ENCODE measurements at places on chromosomes 6 and 20. TPM values are rescaled to one million over a fixed set of nuclear protein-coding genes. Genes with fewer than 3 reads are reported as not detected.
A peak's percentile ranks its signal among the peaks of the same experiment; 100 is the strongest.

The ANKRD6 gene
- 4.0 TPM for total RNA-seq

The SMLR1 gene
- total RNA-seq, result not detected

- no peak overlapping the region for H3K4me3 ChIP-seq
- no peak overlapping the region for H3K27ac ChIP-seq
- H3K4me1 ChIP-seq, result peaks cover 18% of the 10 kb centered on the region
- peaks cover 12% of the 10 kb centered on the region for H3K36me3 ChIP-seq
- H3K27me3 ChIP-seq, result no peaks in the 10 kb centered on the region
- no peak for DNase-seq
Observed at GRCh38 chr6:11126876-11127275, 15.4 kb upstream of the ERVFRD-1 start.

- no peak for DNase-seq
- H3K27ac ChIP-seq, result no peak overlapping the region
- no peaks in the 10 kb centered on the region for H3K4me1 ChIP-seq
- no peaks in the 10 kb centered on the region for H3K36me3 ChIP-seq
Observed at GRCh38 chr6:128993166-128993565, 110.2 kb downstream of the LAMA2 start.

- no peak overlapping the region for H3K4me3 ChIP-seq
- no peak overlapping the region for H3K27ac ChIP-seq
- H3K36me3 ChIP-seq, result no peaks in the 10 kb centered on the region
- DNase-seq, result no peak
Observed at GRCh38 chr6:89204096-89204495, 13.1 kb downstream of the GABRR1 start.

DNA sequence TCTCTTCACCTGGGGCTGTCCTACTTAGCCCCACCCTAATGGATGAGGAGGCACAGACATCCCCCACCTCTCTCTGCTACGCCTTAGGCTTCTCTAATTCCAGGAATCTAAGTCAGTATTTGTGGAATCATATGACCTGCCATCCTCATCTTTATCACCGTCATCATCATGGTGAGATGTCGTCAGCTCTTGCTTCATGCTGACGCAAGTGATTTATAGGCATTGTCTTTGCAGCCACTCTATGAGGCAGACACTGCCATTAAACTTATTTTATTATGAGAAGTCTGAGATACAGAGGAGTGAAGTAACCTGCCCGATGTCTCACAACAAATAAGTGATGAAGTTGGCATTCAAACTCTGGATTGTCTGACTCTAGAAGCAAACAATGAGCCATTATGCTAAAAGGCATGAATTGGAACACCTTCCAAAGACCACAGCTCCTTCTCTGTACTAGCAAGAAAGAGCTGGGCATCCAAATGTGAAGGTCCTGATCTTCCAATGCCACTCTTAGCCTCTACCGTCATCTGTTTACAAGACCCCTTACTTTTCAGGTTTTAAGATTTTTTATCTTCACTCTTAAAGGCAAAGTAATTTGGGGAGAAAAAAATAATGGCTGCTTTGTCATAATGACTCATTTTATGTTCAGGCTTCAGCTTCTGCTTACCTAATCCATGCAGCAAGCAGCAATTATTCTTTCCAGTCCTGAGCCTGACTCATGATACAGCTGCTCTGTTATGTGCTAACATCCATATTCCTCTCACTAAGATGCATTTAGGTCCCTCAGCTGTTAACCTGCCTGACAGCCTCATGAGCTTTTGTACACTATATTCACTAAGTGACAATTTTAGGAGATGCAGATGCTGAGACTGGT lies 113.7 kb upstream of the BCLAF1 start:
- no peak for DNase-seq
- no peaks in the 10 kb centered on the region for H3K36me3 ChIP-seq
- no peak overlapping the region for H3K4me3 ChIP-seq
- H3K4me1 ChIP-seq, result no peaks in the 10 kb centered on the region
- peaks cover 5% of the 10 kb centered on the region for H3K27me3 ChIP-seq

The CAGE1 gene
- 0.12 TPM for total RNA-seq

The KIF13A gene
- not detected for total RNA-seq

The CBLN4 gene
- total RNA-seq, result not detected

The HCRTR2 gene
- total RNA-seq, result not detected

GRCh38 chr6:157859775-157860504 lies 36.9 kb downstream of the SNX9 start:
- no peaks in the 10 kb centered on the region for H3K27me3 ChIP-seq
- no peak overlapping the region for H3K4me3 ChIP-seq
- peaks cover 68% of the 10 kb centered on the region for H3K4me1 ChIP-seq
- no peak for DNase-seq
- no peak overlapping the region for H3K27ac ChIP-seq
- H3K36me3 ChIP-seq, result peaks cover 14% of the 10 kb centered on the region

The CST7 gene
- total RNA-seq, result 83.1 TPM

DNA sequence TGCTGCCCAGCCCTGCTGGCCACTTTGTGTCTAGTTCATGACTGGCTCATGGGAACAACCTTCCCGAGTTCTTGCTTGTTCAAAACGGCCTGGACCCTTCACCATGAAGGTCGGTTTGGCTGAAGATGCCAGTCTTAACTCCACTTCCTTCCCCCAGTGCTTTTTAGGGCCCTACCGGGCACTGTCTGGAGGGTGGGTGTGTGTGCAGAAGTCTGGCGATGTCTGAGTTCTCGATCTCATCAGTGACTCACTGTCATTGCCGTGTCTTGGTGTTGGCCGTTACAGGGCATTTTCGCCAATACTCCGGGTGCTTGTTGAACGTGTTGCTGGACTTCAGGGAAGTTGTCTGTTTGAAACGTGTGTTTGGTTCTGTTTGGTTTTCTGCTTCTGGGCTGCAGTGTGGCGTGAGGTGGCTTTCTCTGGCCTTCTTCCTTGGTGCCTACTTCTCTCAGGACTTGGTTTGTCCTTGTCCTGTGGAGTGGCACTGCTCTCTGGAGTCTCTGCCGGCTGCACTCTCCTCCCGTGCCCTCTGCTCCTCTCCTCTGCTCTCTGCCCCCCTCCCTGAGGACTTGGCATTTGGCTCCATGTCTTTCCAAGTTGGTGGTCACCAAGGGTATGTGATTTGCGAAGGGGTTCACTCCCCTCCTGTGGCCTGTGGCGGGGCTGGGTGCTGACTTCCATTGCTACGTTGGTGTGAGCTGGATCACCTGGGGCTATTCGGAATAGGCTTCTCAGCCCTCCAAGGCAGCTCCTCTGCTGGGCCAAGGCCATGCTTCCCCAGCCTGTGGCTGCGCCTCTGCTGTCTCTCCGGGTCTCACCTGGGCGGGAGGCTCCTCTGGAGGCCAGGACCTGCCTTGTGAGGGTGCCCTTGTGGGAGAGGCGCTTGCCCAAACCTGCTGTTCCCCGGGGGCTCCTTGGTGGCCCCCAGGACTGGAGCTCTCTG lies 38.2 kb downstream of the PYGB start:
- peaks cover 17% of the 10 kb centered on the region for H3K36me3 ChIP-seq
- no peaks in the 10 kb centered on the region for H3K4me1 ChIP-seq
- H3K27me3 ChIP-seq, result no peaks in the 10 kb centered on the region
- DNase-seq, result no peak
- no peak overlapping the region for H3K27ac ChIP-seq

- no peak for DNase-seq
- peak overlapping the region; percentile 19 for H3K27ac ChIP-seq
- peaks cover 79% of the 10 kb centered on the region for H3K4me1 ChIP-seq
- no peaks in the 10 kb centered on the region for H3K27me3 ChIP-seq
Observed at GRCh38 chr6:111681860-111682259, 76.2 kb upstream of the TRAF3IP2 start.

The KPNA5 gene
- total RNA-seq, result 10.2 TPM

GRCh38 chr6:69487688-69488087 lies 309.1 kb downstream of the LMBRD1 start:
- no peaks in the 10 kb centered on the region for H3K4me1 ChIP-seq
- H3K27me3 ChIP-seq, result peaks cover 1% of the 10 kb centered on the region
- H3K27ac ChIP-seq, result no peak overlapping the region
- no peak overlapping the region for H3K4me3 ChIP-seq
- no peaks in the 10 kb centered on the region for H3K36me3 ChIP-seq

DNA sequence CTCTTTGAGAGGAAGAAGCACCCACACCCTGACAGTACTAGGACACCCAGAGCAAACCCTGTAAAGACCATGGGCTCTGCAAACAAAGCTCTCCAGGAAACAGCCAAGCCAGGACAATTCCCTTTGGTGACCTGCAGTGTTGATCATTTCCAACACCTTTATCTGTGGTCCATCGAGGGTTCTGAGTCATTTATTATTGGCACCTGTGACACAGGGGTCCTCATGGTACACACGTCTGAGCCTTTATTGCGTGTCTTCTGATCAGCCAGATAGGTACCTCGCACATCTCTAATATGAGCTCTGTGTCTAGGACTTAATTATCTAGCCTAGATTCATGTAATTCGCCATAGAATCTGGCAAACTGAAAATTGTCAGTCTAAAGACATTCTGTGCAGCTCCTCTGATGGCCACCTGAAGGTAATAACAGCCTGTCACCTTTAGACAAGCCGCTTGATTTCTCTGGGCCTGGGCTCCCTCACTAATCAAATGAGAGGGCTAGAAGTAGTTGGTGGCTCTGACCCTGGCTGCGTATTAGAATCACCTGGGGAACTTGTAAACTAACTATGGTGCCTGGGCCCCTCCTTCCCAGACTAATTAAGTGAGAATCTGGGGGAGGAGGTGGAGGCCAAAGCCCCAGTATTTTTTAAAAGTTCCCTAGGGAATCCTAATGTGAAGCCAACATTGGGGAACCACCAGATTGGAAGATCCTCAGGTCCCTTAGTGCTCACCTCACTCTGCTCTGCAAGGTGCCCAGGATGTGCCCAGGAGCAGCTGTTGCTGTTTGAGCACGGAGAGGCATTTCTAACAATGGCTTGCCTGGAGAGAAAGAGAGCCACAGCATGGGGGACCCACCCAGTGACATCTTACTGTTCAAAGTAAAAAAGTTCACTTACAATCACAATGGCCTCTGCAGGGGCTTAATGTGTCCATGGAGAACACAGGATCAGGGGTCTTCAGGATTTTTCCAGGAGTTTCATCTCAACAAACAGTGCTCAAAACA lies 122.0 kb upstream of the ARID1B start:
- no peak overlapping the region for H3K4me3 ChIP-seq
- DNase-seq, result no peak
- peaks cover 14% of the 10 kb centered on the region for H3K4me1 ChIP-seq
- H3K27ac ChIP-seq, result no peak overlapping the region

The IMPG1 gene
- total RNA-seq, result not detected

DNA sequence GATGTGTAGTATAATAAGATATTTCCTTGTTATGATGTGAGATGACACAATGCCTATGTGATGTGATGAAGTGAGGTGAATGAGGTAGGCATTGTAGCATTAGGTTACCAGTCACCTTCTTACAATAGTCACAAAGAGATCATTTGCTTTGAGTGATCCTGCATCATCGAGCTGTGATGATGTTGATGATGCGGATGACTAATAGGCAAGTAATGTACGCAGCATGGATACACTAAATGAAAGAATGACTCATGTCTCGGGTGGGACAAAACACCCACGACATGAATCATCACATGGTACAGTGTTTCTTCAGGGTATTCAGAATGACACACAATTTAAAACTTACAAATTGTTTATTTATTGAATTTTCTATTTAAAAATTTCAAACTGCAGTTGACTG lies 806.3 kb upstream of the GJE1 start:
- no peaks in the 10 kb centered on the region for H3K36me3 ChIP-seq
- no peak overlapping the region for H3K4me3 ChIP-seq
- DNase-seq, result peak; percentile 75

GRCh38 chr20:62369815-62370114 lies 2.7 kb upstream of the LAMA5 start:
- H3K27me3 ChIP-seq, result peaks cover 22% of the 10 kb centered on the region
- no peaks in the 10 kb centered on the region for H3K36me3 ChIP-seq
- no peak overlapping the region for H3K4me3 ChIP-seq
- H3K27ac ChIP-seq, result no peak overlapping the region
- DNase-seq, result no peak

- peaks cover 3% of the 10 kb centered on the region for H3K27me3 ChIP-seq
- H3K36me3 ChIP-seq, result no peaks in the 10 kb centered on the region
- no peak within 1 kb of the TSS for H3K27ac ChIP-seq
- peaks cover 2% of the 10 kb centered on the region for H3K4me1 ChIP-seq
Observed at GRCh38 chr6:32589596-32590449, at the start of gene HLA-DRB1. TSS of gene HLA-DRB1 (minus strand) at chr6:32589848. CDS start at chr6:32589742, 106 bp downstream.

DNA sequence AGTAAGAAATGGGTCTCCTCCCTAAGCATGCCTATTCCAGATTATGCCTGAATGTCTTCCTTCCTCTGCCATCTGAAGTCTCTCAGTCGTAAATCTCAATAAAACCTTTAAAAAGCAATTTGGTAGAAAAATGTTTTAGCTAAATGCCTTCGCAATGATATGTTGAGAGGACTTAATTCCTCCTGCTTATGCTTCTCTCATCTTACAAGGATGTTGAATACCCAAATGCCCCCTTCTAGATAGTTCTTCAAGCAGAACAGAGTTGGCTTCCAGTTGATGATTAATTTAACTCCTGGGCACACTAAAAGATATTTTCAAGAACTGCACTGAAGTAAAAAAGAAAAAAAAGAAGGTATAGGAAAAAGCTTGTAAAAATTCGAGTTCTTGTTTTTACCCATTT lies 275.0 kb upstream of the SPTLC3 start:
- H3K4me3 ChIP-seq, result no peak overlapping the region
- no peak overlapping the region for H3K27ac ChIP-seq
- H3K4me1 ChIP-seq, result no peaks in the 10 kb centered on the region
- H3K36me3 ChIP-seq, result no peaks in the 10 kb centered on the region

DNA sequence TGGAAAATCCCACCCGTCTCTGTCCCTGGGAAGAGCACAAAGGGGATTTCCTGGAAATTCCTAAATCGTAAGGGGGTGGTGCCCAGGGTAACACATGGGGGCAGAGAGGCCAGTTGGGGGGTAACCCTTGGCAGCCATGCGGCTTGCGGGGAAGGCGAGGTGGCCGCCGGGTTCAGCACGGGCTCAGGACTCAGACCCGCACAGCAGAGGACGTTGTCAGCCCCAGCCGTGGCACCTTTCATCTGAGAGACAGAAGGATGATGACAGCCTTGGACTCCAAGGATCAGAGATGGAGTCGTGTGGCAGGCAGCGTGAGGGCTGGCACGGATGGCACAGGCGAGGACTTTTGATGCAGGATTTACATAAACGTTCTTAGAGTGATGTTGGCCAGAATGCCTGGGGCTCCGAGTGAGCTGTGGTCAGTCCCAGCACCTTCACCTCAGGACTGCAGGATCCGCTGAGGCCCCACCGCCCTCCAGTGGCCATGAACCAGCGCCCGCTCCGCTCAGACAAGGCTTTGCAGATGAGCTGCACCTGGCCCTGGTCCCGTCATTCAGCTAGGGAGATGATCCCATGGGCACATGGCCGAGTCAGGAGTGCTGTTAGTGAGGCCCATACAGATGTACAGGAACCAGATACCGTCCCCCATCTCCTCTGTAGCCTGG lies 190.3 kb downstream of the TAF4 start:
- no peak overlapping the region for H3K27ac ChIP-seq
- no peak for DNase-seq
- no peaks in the 10 kb centered on the region for H3K36me3 ChIP-seq
- no peaks in the 10 kb centered on the region for H3K4me1 ChIP-seq
- H3K27me3 ChIP-seq, result no peaks in the 10 kb centered on the region

The LY6G5C gene
- 1.4 TPM for total RNA-seq

GRCh38 chr6:90079560-90080490 lies 185.6 kb downstream of the GJA10 start:
- peak overlapping the region; percentile 92 for H3K27ac ChIP-seq
- peak; percentile 77 for DNase-seq
- H3K36me3 ChIP-seq, result peaks cover 29% of the 10 kb centered on the region

GRCh38 chr6:158031381-158032353 lies 50.0 kb downstream of the SYNJ2 start:
- no peaks in the 10 kb centered on the region for H3K27me3 ChIP-seq
- peak overlapping the region; percentile 7 for H3K27ac ChIP-seq
- H3K36me3 ChIP-seq, result peaks cover 33% of the 10 kb centered on the region
- H3K4me3 ChIP-seq, result no peak overlapping the region

The SOX4 gene
- 0.12 TPM for total RNA-seq

The COL21A1 gene
- not detected for total RNA-seq
